Vagina (tissue), 2 donors: ENCODE measurements at places on chromosomes 5 and 9.

DNA sequence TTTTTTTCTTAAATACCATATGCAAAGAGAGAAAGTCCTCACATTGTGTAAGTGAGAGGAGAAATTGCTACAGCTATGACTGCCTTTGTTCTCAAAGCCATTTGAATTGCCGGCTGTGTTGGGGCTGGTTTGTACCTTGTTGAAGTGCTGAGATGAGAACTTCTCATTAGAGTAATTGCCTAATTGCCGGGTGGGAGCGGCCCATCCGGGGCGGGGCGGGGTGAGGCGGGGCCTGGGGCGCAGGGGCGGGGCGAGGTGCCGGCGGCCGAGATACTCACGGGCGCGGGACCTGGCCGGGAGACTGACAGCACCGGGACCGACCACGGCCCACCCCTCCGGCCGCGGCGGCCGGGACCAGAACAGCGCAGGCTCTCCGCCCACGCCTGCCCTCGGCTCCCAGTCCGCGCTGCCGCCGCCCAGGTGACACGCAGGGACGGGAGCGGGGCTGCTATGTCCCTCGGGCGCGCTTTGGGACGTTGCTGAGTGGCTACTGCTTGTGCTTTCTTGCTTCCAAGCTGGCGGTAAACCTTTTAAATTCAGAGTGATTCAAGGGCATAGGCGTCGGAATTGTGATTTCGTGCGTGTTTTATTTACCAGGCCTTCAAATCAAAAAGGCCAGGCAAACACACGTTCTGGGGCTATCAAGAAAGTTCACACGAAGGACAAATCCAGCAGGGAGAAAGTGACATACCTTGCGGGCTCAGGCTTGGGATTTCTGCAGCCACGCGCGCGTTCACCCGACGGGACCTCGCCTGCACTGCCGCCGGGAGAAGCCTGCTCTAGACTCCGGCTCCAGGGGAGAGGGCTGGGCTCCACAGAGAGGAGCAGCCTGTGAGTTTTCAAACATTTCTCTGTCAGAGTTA lies 269.1 kb downstream of the FANCC start:
- no peak for DNase-seq

GRCh38 chr5:165996201-165996875 lies 2295.1 kb upstream of the WWC1 start:
- no peak for DNase-seq

DNA sequence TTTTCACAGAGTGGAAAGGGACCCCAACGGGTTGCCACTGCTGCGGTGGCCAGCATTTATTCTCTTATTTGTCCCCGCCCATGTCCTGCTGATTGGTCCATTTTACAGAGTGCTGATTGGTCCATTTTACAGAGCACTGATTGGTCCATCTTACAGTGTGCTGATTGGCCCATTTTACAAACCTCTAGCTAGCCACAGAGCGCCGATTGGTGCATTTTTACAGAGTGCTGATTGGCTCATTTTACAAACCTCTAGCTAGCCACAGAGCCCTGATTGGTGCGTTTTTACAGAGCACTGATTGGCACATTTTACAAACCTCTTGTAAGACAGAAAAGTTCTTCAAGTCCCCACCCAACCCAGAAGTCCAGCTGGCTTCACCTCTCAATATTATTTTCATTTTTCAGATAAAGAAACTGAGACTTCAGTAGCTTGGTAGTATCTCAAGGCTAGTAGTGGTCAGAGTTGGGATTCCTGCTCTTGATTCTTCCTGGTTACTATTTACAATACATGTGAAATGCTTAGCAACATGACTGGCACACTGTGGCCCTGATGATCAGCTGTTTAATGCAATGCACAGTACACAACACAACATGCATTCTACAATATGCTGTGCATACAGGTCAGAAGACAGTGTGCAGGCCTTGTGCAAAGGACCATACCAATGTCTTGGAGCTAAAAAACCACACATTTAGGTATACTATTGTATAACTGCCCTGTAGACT lies 63.6 kb upstream of the BOD1 start:
- DNase-seq, result no peak

DNA sequence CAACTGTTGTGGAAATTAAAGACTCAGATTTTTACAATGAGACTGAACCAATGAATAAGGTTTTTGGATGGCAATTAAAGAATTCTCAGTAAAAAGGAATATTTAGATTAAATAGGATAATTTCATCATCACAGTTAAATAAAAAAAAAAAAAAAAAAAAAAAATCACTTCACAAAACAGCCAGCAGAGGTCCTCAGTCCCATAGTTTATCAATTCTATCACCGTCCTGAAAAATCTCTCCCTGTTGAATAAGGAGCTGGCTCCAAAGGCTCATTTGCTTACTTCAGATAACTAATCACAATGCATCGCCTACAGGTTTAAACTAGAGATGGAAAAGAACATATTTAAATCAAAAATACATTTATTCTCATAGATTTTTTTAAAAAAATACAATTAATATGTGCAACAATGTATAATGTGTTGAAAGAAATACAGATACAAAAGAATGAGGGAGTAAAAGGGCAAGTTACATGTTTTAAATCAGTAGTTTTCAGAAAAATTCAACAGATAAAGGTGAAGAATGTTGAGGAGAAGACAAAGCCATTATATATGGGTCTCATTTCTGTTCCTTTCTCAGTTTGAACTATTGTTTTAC lies 175.8 kb upstream of the CHD1 start:
- DNase-seq, result no peak

DNA sequence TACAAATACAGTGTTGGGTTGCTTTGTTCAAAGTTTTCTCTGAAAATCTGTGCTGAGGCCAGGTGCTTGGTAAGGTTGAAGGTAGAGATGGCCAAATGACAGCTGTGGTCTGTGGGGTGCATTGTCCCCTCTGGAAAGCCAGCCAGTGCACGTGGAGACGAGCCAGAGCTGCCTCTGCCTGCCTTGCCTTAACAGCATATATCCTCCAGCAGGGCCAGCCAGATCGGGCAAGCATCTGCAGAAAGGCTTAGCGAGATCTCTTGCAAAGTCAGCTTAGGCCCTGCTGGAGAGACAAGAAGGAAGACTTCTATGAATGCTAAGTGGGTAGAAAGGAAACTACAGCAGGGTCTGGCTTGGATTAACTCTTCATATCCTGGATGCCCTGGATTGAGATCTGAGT lies 49.5 kb downstream of the GRIA1 start:
- DNase-seq, result no peak

DNA sequence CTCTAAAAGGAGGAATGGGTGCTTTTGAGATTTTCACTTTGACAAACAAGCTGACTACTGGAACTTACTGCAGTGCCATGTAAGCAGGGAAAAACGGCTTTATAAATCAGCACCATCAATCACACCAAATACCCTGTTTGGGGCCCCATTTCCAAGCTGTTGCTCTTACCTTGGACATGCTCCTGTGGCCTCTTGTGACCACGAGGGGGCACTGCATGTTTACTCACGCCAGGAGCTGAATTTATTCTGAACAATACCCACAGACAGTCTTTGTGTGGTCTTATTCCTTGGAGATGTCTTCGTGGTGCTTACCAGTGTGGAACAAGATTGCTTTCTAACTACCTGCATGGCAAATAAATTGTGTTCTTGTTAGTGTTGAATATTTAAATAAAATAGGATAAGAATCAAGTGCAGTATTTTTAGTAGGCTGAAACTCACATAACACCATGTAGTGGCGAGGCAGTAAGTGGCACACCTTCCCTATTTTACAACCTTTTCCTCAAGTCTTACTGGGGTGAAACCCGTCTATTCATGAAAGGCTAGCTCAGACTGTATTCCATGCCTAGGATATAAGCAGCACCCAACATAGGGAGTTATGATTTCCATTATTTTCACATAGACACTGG lies 155.5 kb upstream of the NMUR2 start:
- no peak for DNase-seq

DNA sequence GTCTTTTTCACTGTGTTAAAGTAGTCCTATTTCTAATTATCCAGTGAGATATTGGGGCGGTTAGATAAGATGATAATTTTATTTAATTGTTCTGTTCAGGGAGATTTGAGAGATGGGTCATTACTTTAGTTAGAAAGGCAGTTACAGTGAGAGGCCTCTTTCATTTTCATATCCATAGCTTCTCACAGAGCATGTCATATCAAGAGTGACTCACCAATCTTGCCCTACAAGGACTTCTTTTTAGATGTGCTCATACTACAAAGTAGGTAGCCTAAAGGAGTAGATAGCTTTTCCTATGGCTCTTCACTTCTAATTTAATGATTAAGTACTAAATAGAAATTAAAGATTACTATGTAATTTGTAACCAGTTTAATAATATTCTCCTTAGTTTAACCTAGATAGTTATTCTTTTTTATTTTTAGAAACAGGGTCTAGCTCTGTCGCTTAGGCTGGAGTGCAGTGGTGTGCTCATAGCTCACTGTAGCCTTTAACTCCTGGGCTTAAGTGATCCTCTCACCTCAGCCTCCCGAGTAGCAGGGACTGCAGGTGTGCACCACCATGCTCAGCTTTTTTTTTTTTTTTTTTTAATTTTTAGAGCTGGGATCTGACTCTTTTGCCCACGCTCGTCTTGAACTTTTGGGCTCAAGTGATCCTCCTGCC lies 71.0 kb downstream of the FER start:
- DNase-seq, result no peak

DNA sequence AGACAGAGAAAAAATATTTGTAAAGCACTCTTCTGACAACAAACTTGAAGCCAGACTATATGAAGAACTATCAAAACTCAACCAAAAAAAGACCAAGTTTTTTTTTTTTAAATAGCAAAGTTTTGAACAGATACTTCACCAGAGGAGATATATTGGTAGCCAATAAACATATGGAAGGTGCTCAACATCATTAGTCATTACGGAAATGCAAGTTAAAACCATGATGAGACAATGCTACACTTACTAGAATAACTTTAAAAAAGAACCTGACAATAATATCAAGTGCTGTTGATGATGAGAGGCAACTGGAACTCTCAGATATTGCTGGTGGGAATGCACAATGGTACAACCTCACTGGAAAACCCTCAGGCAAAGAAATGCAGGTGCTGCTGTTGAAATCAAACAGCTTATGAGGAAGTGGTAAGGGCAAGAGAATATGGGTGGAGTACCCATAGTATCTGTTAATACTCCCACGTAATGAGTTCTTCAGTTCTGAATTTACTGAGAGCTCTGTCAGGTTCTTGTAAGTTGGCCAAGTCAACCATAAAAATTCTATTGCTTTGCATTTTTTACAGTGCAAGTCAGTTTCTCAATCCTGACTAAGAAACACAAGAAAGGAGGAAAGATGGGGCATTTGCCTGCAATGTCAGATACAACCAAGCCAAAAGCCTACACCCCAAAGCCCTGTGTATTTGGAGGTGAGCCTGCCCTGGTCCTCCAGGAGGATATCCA lies 87.3 kb upstream of the GNAQ start:
- DNase-seq, result no peak

DNA sequence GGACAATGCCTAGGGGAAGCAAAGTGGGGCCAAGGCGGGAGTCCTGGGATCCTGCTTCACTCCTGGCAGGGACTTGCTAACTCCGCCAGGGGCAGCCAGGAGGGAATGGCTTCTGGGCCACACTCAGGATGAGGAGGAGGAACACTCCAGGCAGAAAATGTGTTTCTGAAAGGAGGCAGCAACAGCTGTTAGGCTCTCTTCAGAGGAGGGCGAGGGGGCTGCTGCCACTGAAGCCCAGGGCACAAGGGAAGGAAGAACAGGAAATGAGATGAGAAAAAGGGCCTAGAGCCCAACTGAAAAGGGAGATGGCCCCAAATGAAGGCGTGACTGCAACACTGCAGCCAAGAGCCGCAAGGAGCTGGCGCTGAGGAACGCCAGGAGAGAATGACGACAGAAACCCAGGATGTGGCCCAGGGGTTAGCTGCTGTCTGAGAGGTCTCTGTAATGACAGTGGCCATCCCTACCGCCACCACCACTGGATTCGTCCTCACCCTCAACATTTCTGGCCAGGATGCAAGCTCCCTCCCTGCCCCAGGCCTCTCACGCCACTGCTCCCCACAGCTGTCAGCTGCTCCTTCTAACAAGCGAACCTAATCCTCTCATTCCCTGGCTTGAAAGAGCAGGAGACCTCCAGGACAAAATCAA lies 15.8 kb downstream of the PSMB7 start:
- DNase-seq, result no peak

DNA sequence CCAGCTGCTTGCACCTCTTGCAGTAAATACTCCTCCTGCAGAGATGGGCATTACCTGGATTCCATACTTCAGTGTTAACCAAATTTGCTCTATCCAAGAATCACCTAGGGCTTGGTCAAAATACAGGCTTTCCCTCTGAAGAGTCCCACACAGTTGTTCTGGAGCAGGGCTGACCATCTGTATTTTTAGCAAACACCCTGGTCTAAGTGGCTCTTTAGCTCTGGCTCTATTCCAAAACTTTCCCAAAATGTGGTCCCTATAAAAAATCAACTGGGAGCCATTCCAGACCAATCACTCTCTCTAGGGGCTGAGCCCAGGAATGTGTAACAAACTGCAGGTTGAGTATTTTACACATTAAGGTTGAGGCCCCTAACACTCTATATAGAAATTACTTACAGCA lies 153.7 kb downstream of the SPOCK1 start:
- no peak for DNase-seq

DNA sequence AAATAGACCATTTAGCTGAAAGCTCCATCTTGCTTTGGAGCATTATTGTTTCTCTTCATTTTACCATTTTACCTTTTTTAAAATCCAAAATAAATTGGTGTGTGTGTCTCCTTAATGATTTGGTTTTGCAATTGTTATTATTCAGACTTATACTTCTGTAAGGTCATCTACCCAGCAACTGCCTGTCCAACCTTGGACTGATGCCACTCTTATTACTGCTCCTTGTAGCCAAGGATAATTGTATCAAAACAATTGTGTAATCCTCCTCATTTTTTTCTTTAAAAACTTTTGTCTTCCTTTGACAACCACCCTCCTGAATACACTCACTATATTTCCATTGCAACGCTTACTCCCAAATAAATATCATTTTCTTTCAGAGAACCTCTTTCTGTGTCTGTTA lies 30.3 kb upstream of the HMGCR start:
- DNase-seq, result no peak

DNA sequence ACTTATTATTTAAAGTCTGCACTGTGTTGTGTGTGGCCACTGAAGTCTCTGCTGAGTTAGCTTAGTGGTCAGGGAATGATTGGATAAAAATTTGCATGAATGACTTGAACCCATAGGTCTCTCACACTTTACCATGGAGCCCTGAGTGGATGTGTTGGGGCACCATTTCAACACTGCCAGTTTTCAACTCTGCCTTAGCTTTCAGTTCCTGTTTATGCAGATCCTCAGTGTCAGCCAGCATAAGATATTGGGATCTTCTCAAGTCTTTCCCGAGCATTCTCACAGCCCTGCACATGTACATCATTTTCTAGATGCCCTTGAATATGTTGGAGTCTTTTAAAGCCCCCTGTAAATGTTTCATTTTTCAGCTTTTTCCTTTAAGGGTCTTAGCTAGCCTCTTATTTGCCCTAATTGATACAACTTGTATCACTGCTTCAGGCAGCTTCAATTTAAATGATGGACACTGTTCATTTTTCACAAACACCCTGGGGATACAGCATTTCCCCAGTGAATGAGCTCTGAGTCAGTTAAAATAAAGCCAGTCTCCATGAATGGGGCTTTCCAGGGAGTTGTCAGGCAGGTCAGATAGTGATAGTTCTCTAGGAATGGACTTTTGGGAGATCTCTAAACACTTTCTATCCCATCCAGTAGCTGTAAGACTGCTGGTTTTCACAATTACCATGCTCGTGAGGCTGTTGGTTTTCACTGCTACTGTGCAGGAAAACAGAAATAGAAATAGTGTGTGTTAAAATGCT lies 211.9 kb upstream of the PAPPA start:
- DNase-seq, result no peak

GRCh38 chr5:82405161-82405560 lies 127.0 kb upstream of the RPS23 start:
- DNase-seq, result no peak

- no peak for DNase-seq
Measured at GRCh38 chr9:107707915-107708441, 218.4 kb upstream of the KLF4 start.
